ENCODE measurements at places on chromosomes 2 and 18. TPM values are rescaled to one million over a fixed set of nuclear protein-coding genes. Genes with fewer than 3 reads are reported as not detected.

OR6B2 gene
- not detected for total RNA-seq

LAMA1 gene
- 0.13 TPM for total RNA-seq

REG3G gene
- 0.51 TPM for total RNA-seq

DNA sequence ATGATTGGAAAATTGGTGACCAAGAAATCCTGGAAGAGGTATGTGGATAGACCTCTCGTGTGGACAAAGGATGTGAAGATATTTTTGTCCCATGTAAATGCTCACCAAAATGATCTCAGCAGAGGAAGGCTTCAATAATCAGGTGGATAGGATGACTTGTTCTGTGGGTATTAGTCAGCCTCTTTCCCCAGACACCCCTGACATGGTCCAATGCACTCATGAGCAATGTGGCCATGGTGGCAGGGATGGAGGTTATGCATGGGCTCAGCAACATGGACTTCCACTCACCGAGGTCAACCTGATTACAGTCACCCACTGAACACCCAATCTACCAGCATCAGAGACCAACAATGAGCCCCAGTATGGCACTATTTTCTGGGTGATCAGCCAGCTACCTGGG, 20.2 kb downstream of the CHRNA1 start:
- H3K27ac ChIP-seq, result no peak overlapping the region
- DNase-seq, result no peak
- H3K27me3 ChIP-seq, result peaks cover 2% of the 10 kb centered on the region
- H3K4me1 ChIP-seq, result no peaks in the 10 kb centered on the region

- no peak overlapping the region for H3K27ac ChIP-seq
- no peak overlapping the region for H3K4me3 ChIP-seq
- no peaks in the 10 kb centered on the region for H3K36me3 ChIP-seq
- H3K27me3 ChIP-seq, result no peaks in the 10 kb centered on the region
Observed at GRCh38 chr18:22052405-22053105, 116.8 kb upstream of the GATA6 start.

DNA sequence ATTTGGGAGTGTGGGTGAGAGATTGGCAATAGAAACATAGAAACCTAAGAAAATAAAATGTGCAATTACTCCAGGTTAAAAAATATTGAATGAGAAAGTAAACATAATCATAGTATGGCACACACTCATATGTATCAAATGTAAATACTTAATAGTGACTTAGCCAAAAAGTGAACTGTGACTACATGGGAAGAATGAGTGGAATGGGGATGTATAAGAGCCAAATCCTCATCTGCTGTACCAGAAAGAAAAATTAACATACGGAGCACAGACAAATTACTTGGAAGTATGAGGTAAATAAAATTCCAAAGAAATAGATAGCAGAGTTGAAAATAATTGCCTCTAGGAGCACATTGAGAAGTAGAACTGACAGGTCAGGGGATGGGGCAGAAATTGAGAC, 4.0 kb downstream of the FLACC1 start:
- DNase-seq, result no peak
- no peak overlapping the region for H3K27ac ChIP-seq
- H3K27me3 ChIP-seq, result no peaks in the 10 kb centered on the region
- no peaks in the 10 kb centered on the region for H3K36me3 ChIP-seq
- no peak overlapping the region for H3K4me3 ChIP-seq

GRCh38 chr18:54119524-54120019, 104.9 kb downstream of the MBD2 start:
- peak; percentile 59 for DNase-seq
- no peak overlapping the region for H3K27ac ChIP-seq
- no peaks in the 10 kb centered on the region for H3K36me3 ChIP-seq
- no peak overlapping the region for H3K4me3 ChIP-seq
- H3K27me3 ChIP-seq, result no peaks in the 10 kb centered on the region

DNA sequence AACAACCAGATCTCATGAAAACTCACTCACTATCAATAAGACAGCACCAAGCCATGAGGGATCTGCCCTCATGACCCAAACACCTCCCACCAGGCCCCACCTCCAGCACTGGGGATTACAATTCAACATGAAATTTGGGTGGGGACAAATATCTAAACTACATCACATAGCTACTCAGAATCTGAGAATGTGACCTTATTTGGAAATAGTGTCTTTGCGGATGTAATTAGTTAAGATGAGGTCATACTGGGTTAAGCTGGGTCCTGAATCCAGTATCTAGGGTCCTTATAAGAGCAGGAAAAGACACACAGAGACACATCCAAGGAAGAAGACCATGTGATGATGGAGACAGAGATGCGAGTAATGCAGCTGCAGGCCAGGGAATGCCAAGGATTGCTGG, 27.5 kb upstream of the REEP1 start:
- H3K27me3 ChIP-seq, result no peaks in the 10 kb centered on the region
- H3K4me1 ChIP-seq, result no peaks in the 10 kb centered on the region
- DNase-seq, result no peak
- no peak overlapping the region for H3K27ac ChIP-seq

DNA sequence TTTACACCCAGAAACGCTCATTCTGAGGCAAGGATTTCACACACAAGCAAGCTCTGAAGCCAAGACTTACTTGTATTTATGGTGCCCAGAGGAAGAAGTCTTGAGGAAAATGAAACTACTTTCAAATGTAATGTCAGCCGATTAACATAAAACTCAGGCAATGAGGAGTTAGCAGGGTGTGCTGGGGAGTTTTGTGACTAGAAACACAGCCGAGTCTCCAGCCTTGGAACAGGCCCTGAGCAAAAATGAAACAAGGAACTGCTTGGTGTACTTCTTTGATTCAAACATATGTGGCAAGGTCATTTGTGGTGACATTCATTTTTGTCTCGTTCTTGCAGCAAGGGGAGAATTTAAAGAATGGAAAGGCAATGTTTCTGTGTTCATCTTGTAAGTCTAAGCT, 4.5 kb downstream of the DYTN start:
- H3K36me3 ChIP-seq, result no peaks in the 10 kb centered on the region
- H3K4me3 ChIP-seq, result no peak overlapping the region
- peak overlapping the region; percentile 22 for H3K27ac ChIP-seq

GRCh38 chr2:24747299-24747698, 45.9 kb downstream of the PTRHD1 start:
- H3K4me1 ChIP-seq, result no peaks in the 10 kb centered on the region
- H3K4me3 ChIP-seq, result no peak overlapping the region
- no peaks in the 10 kb centered on the region for H3K36me3 ChIP-seq
- no peaks in the 10 kb centered on the region for H3K27me3 ChIP-seq
- no peak overlapping the region for H3K27ac ChIP-seq
- DNase-seq, result no peak

- DNase-seq, result peak; percentile 27
- H3K4me3 ChIP-seq, result no peak overlapping the region
- H3K4me1 ChIP-seq, result no peaks in the 10 kb centered on the region
- H3K36me3 ChIP-seq, result no peaks in the 10 kb centered on the region
Observed at GRCh38 chr2:20868377-20868776, 45.5 kb upstream of the LDAH start.

- no peak for DNase-seq
- H3K4me3 ChIP-seq, result no peak overlapping the region
- no peaks in the 10 kb centered on the region for H3K4me1 ChIP-seq
- H3K36me3 ChIP-seq, result no peaks in the 10 kb centered on the region
- H3K27ac ChIP-seq, result no peak overlapping the region
Observed at GRCh38 chr2:158560259-158560658, 103.5 kb downstream of the PKP4 start.
